ENCODE measurements at places on chromosomes 16 and 17.

- DNase-seq = no peak
These were observed 80.3 kb upstream of the CRHR1 start for GRCh38 chr17:45703806-45704205.

GRCh38 chr17:28612936-28613872 is 781 bp downstream of the RSKR start:
- peak; percentile 9 for DNase-seq

DNA sequence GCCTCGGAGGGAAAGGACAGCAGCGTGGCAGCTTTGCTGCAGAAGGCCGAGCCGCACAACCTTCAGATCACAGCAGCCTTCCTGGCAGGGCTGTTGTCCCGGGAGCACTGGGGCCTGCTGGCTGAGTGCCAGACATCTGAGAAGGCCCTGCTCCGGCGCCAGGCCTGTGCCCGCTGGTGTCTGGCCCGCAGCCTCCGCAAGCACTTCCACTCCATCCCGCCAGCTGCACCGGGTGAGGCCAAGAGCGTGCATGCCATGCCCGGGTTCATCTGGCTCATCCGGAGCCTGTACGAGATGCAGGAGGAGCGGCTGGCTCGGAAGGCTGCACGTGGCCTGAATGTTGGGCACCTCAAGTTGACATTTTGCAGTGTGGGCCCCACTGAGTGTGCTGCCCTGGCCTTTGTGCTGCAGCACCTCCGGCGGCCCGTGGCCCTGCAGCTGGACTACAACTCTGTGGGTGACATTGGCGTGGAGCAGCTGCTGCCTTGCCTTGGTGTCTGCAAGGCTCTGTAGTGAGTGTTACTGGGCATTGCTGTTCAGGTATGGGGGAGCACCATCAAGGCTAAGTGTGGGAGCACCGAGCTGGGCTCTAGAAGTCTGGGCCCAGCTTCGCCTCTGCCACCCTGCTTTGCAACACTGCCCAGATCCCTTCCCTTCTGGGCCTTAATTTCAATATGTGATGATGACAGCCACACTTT is 18.6 kb downstream of the NOD2 start:
- no peak for DNase-seq

GRCh38 chr16:4377573-4378154 is 6.0 kb downstream of the VASN start:
- DNase-seq = no peak

DNA sequence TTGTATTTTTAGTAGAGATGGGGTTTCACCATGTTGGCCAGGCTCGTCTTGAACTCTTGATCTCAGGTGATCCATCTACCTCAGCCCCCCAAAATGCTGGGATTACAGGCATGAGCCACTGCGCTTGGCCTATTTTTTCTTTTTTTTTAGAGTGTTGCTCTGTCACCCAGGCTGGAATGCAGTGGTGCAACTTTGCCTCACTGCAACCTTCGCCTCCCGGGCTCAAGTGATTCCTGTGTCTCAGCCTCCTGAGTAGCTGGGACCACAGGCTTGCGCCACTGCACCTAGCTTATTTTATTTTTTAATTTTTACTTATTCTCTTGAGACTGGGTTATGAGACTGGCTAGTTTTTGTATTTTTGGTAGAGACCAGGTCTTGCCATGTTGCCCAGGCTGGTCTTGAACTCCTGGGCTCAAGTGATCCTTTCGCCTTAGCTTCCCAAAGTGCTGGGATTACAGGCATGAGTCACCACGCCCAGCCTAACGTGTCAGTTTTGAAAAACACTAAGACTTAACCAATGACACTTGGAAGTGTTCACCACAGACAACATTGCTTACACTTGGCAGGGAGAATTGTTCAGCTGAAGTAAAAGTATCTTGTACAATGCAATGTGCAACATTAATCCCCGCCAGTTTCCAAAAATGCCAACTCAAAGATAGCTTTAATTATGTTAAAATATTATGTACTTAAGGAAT is 26.9 kb downstream of the ATAD5 start:
- DNase-seq = no peak

DNA sequence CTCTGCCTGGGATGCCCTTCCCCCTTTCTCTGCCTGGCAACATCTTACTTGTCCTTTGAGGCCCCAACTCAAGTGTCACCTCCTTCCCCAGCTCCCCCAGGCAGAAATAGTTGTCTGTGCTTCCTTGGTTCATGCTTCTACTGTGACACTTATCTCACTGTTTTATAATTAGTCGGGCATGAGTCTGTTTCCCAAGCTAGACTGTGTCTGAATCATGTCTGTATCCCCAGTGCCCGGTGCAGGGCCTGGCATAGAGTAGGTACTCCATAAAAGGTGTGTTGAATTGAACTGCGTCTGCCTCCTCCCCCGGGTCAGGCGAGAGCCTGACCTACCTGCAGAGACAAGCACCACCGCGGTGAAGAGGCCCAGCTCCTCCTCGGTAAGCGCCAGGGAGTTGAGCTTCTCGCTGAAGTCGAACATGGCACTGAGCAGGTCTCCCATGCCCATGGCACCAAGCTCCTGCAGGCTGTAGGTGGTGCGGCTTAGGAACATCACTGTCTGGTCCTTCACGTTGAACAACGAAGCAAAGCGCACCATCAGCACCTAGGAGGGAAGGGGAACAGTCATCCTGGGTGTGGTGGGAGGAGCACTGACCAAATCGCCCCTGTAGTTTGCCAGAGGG is 6.7 kb downstream of the NR1D1 start:
- no peak for DNase-seq

GRCh38 chr17:72996791-72997190 is 95.7 kb downstream of the SLC39A11 start:
- DNase-seq = no peak

GRCh38 chr16:21321736-21322135 is 43.6 kb upstream of the CRYM start:
- DNase-seq = no peak

GRCh38 chr16:80121522-80121909 is 419.3 kb upstream of the DYNLRB2 start:
- no peak for DNase-seq

DNA sequence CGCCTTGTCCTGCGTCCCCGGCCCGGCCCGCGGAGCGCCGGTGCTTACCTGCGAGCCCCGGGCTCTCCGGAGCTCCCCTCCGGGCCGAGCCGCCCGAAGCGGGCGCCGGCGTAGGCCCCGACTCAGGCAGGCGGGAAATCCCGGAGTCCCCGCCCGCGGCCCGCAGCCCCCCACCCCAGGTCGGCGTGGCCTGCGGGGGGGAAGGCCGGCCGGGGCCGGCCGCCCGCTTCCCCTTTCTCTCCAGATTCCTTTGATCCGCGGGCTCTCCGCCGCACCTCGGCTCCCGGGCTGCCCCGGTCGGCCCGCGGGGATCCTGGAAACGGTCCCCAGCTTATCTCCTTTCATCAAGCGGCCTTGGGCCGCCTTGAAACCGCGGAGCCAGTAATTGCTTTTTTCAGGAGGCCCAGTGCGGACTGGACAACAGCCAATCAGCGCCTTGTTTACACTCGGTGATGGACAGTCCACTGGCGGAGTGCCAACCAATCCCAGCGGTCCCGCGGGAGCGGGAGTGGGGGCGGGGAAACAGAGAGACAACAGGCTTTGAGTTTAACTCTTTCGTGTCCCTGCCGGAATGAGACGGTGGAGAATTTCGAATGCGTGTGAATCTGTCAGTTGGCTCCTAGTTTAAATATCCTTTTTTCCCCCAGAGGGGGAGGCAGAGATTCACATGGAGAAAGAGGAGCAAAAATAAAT is 1.4 kb upstream of the BAHCC1 start:
- DNase-seq = peak; percentile 32

GRCh38 chr16:23827057-23827456 is 8.7 kb upstream of the PRKCB start:
- DNase-seq = no peak

GRCh38 chr16:70644763-70645597 is 1.4 kb upstream of the IL34 start:
- DNase-seq = no peak

DNA sequence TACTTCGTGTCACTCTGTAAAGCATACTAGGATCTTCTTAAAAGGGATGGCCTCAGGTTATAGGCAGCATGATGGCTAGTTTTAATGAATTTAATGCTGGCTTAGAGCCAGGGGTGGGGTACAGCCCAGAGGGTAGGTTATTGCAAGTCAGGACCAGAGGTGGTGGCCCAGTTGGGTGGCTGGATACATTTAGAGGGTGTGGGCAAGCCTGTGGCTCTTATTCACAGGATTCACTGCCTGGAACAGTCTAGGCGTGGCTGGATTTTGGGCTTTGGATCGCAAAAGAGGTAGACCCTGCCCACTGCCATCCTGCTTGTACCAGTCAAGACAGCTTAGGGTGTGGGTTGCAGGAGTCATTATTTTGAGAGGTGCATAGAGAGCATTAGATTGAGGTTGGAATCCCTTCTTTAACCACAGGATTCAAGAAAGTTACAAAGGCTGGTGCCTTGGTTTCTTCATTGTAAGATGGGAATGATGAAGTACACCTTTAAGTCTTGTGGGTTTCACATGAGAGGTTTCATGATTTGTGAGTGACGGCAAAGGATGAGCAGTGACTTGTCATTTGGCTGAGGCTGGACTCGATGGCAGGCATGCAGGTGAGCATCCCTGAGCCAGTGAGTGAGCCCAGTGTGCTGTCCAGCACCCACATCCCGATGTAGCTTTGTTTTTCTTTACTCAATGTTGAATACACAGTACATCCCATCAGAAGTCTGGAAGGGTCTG is 85.2 kb downstream of the KSR1 start:
- no peak for DNase-seq

GRCh38 chr17:77167472-77168306 is 26.9 kb downstream of the SEC14L1 start:
- no peak for DNase-seq

DNA sequence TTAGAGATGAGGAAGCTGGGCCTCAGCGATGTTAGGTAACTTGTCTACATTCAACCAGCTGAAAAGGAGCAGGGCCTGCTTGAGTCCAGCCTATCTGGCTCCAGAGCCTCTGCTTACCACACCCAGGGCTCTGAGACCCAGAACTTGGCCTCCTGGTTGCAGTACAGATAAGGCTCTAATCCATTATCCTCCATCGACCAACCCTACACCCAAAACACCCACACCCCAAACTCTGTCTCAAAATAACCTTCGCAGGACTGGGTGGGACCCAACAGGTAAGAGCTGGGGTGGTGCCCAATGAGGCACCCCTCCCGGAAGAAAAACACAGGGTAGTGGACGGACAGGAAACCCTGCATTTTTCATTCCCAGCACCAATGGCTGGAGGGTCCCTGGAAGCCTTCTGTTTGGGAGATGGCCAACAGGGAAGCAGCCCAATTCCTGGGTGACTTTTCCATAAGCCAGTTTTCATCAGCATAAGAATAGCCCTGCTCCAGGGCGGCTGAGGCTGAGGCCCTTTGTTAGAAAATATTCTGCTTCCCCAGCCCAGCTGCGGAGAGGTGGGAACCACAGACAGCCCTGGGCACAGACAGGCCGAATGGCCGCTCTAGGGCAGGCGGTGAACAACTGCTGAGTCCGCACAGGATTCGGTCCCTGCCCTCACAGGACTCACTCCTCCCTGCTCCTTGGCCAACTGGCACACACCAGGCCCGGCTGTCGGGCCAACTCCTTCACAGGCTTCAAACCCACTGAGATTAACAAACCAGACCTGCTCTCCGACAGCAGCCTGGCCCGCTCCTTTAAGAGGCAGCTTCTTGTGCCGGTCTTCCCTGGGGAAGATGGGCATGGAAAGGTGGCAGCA is 9.8 kb downstream of the SMIM5 start:
- no peak for DNase-seq

GRCh38 chr17:77054936-77055335 is 85.8 kb upstream of the SEC14L1 start:
- DNase-seq = no peak

- DNase-seq = no peak
These were observed 29.1 kb downstream of the LDHD start for GRCh38 chr16:75087375-75087979.

DNA sequence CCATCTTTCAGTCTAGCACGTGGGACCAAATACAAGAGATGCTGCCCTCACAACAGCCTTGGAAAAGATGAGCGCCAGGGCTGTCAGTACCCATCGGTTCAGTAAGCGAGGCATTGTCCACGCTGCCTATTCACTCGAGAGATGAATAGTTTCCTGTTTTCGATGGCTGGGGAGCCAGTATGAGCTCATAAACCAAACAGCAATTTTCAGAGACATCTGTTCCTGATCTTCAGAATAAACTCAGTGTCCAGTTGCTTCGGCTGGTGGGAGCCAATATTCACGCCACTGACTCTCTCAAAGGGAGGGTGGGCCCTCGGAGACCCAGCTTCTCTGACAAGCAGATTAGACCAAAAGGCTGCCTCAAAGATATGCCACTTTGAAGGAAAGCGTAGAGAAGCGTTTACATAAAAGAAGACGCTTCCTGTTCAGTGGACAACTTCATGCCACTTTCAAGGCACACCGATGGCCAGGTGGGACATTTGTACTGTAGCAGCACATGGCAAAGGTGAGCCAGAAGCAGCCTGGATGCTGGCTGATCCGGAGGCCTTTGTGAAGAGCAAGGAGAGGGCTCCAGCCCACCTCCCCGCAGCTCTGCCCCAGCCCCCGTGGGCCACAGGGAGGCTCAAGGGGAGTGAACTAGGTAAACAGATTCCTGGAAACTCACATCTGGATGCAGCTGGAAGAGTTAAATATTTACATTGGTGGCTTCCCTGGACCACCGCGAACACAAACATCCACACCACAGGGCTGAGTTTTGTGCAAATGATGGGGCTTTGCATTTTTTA is 6.0 kb downstream of the TIMM22 start:
- DNase-seq = no peak

GRCh38 chr16:15644267-15644961 is 1.5 kb upstream of the MARF1 start:
- no peak for DNase-seq

- DNase-seq = no peak
These were observed 6.4 kb downstream of the CACNG5 start for GRCh38 chr17:66841328-66841727.

DNA sequence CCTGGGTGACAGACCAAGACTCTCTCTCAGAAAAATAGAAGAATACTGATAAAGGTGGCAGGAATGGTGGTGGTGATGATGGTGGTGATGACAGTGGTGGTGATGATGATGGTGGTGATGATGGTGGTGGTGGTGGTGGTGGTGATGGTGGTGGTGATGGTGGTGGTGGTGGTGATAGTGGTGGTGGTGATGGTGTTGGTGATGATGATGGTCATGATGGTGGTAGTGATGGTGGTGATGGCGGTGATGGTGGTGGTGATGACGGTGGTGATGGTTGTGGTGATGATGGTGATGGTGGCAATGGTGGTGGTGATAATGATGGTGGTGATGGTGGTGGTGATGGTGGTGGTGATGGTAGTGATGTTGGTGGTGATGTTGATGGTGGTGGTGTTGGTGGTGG is 18.0 kb upstream of the CIITA start:
- no peak for DNase-seq

- no peak for DNase-seq
These were observed 29.4 kb downstream of the CCR7 start for GRCh38 chr17:40535924-40536294.

- no peak for DNase-seq
These were observed 302.2 kb upstream of the SALL1 start for GRCh38 chr16:51453251-51453650.

- DNase-seq = no peak
These were observed 56.9 kb upstream of the TEKT3 start for GRCh38 chr17:15398291-15398690.

GRCh38 chr17:34252095-34252443 is 3.0 kb upstream of the CCL2 start:
- no peak for DNase-seq

- no peak for DNase-seq
These were observed 122.0 kb downstream of the COPRS start for GRCh38 chr17:31736855-31737625.

- DNase-seq = no peak
These were observed 671 bp upstream of the FADS6 start for GRCh38 chr17:74893936-74894671.

All from stimulated activated CD8-positive, alpha-beta memory T cell treated with anti-CD3 and anti-CD28 coated beads, Interleukin-7, amount 100 ng/mL, for 4 hours (primary cell).